Uterus (tissue), 4 donors: ENCODE measurements at places on chromosomes 5 and 9.
A peak's percentile ranks its signal among the peaks of the same experiment; 100 is the strongest.

DNA sequence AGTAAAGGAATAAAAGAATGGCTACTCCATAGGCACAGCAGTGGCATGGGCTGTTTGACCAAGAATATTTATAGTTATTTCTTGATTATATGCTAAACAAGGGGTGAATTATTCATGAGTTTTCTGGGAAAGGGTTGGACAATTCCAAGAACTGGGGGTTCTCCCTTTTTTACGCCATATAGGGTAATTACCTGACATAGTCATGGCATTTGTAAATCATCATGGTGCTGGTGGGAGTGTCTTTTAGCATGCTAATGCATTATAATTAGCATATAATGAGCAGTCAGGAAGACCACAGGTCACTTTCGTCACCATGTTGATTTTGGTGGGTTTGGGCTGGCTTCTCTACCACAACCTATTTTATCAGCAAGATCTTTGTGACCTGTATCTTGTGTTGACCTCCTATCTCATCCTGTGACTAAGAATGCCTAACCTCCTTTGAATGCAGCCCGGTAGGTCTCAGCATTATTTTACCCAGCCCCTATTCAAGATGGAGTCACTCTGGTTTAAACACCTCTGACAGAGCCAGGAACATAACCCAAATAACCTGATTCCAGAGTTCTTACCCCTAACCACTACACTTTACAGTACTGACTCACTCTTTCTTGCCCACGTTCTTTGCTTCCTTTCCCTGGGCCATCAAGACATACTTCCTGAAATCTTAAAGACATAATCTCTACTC lies 25.0 kb upstream of the MRPS30 start:
- DNase-seq: no peak

GRCh38 chr5:135810188-135810943 lies 24.1 kb upstream of the SLC25A48 start:
- no peak for DNase-seq

DNA sequence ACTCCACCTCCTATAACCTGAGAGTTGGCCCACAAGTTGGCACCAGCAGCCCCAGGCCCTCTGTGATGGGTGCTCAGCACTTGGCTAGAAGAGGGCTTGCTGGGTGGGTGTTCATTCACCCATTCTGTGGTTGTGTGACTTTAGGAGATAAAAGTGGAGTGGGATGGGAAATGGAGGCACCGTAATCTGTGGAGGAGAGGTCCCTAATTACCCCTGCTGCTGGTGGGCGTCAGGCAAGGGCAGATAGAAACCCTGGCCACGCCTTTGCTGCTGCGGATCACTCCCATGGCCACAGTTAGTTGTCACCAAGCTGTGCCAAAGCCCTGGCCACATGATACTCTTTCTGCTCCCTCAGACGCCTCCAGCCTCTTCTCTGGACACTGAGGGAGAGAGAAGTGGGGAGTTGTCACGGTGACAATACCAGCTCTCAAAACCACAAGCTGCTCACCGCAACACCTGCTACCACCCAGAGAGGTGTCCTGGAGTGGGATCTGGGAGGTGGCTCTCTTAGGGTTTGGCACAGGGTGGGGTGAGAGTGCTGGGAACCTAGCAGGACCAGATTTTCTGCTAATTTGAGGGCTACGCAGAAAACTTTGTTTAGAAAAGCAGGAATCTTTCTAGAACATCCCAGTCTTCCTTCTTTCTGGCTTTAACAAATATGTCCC lies 12.0 kb upstream of the NEUROG1 start:
- DNase-seq: no peak

DNA sequence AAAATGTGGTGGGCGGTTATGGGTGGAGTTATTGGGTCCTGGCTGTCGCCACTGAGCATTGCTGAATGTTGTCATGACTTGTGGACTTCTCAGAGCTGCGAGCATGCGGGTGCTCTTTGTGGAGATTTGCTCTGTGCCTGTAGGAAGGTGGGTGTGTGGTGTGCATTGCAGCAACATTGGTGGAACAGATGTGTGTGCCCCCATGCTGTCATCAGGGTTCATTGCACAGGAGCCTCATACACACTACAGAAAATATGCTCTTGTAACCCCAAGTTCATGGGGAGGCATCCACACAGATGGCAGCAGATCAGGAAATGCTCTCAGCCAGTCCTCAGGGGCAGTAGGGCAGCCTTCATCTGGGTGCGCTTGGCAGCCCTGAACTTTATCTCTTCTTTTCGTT lies 55.9 kb upstream of the PHF2 start:
- DNase-seq: no peak

- no peak for DNase-seq
Observed at GRCh38 chr5:95595289-95595931, 24.5 kb upstream of the GPR150 start.

DNA sequence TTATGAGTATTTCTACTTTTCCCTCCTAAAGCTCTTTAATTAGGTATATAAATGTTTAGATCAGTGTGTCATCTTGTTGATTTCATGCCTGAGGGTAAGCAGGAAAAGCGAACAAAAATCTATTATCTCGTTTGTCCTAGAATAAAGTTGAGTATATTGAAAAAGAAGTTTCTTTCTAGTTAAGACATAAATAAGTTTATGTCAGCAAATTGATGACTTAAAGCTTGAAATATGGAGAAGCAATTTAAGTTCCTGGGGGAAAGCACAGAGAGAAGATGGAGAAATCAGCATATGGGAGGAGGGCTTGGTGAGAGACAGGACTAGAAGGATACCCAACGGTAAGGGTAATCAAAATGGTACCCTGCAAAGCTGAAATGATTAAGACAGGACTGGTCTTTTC lies 813.4 kb downstream of the MTRR start:
- no peak for DNase-seq

DNA sequence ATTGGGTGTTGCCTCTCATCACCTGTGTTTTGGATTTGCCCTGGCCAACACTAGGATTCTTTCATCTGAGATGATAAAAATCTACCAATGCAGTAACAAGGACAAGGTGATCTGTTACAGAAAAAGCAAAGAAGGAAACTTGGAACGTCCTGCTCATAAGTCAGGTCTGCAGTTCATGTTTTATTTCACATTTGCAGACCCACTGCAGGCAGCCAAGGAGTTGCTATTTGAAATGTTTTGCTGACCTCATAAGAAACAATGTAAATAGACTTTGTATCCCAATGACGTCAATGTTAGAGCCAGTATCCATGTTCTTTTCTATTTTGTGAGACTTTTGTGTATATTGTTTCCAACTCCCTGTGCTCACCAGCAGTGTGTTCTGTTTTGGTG lies 312.9 kb downstream of the DEPDC1B start:
- DNase-seq: no peak

DNA sequence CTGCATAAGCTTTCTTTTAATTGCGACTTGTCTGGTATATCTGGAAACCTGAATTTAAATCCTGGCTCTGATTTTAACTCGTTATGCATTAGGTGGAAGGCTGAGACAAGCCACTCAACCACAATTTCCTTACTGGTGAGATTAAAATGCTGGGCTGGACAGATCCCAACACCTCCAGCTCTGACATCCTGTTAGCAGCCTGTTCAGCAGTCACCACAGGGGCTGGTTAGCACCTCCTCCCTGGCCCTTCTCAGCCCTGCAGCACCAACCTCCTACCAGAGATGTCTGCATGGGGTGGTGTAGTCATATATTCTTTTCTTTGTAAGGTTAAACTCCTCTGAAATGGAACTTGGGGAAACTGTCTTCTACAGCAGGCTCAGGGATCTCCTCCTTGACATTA lies 156.5 kb upstream of the NFIL3 start:
- DNase-seq: no peak

DNA sequence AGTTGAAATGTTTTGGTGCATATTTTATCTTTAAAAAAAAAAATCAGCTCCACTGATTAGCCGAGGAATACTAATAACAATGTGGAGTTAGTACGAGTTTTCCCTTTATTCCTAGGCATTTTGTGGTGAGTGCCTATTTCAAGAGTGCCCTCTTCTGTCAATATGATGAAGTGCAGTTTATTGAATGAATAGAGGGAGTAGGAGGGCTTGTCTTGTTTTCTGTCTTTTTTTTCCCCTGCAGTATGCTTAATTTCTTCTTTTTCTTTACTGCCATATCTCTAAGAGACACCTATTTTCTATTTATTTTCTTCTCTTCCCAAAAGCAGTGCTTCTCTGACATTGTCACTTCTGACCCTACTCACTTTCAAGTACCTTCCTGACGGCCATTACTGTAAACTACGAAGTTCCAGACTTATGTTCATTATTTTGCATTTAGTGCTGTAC lies 169.6 kb upstream of the PITX1 start:
- DNase-seq: no peak

DNA sequence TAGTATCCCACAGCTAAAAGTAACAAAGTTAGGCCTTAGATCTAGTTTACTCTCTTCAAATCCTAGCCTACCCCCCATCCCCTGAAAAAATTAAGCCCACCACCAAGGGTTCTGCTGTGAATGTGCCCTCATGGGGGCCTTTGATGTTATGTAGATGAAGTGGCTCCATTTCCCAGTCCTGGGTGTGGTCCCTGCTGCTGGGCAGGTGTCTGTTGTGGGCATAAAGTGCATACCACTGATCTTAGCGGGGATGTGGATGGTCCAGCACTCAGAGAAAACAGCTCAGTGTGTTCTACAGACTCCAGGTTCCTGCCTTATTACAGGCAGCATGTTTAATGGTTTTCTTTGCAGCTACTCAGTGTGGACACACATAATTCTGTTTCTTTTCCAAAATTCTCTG lies 1.9 kb downstream of the PCBD2 start:
- no peak for DNase-seq

DNA sequence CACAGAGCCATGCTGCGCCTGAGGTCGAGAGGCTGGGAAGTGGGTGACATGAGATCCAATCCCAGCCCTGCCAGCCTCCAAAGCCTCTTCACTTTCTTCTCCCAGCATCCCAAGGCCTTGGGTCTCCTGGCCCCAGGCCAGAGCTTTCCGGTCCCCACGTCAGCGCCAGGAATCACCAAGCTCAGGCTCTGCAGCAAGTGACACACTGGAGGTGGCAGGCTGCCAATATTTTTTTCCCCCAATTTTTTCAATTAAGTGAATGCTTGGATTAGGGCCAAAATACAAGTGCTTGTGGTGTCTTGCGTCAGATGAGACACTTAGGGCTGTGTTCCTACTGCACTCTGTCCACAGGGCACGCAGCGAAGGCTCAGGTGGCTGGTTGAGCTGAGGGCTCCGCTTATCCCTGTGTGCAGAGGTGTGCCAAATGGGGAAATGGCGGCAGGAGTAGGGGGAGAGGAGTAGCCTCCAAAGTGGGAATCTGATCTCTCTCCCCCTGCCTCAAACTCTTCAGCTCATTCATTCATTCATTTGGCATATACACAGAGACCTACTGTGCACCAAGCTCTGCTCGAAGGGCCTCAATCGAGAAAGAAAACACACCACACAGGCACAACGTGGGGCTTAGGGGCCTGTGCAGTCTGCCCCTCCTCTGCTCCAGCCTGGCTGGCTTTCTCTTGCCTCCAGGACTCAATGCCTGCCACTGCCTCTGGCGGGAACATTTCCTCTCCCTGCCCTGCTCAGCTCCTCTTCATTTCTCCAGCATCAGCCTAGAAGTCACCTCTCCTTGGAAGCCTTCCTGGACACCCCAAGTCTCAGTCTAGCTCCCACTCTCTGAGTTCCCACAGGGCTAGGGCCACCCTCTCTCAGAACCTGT lies 16.6 kb downstream of the SH3PXD2B start:
- peak; percentile 77 for DNase-seq
